ENCODE measurements at places on chromosomes 2 and 18.

GRCh38 chr2:237242091-237242536, 156.4 kb downstream of the COPS8 start:
- DNase-seq = no peak

- DNase-seq = no peak
Measured at GRCh38 chr18:60123031-60123430, 223.2 kb downstream of the PMAIP1 start.

GRCh38 chr2:86139981-86140380, 33.9 kb downstream of the PTCD3 start:
- DNase-seq = no peak

GRCh38 chr18:34647251-34647650, 62.8 kb upstream of the DTNA start:
- no peak for DNase-seq

- DNase-seq = no peak
Measured at GRCh38 chr2:44429034-44429433, 67.3 kb downstream of the CAMKMT start.

- no peak for DNase-seq
Measured at GRCh38 chr2:119469131-119469530, 37.5 kb downstream of the TMEM37 start.

GRCh38 chr2:154452906-154453493, 245.5 kb upstream of the KCNJ3 start:
- no peak for DNase-seq

DNA sequence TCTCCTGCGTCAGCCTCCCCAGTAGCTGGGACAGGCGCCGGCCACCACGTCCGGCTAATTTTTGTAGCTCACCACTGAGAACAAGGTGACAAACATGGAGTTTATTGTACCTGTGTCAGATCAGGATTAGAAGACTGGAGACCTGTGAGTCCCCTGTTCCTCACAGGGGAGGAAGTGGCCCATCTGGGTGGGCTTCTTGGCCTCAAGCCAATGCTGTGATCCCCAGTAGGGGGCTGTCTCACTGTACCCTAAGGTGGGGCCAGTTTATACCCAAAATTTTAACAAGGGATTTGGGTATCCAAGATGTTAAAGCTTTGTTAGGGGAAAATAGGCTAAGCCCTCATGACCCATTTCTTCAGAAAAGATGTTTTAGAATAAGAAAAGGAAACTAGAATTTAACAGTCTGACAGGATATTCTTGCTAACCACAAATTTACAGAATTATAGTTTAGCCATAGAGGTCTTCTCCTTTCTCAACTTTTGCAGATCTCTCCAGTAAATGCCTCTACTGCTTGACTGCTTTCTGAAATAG, 16.3 kb downstream of the PCBP1 start:
- DNase-seq = peak; percentile 31

DNA sequence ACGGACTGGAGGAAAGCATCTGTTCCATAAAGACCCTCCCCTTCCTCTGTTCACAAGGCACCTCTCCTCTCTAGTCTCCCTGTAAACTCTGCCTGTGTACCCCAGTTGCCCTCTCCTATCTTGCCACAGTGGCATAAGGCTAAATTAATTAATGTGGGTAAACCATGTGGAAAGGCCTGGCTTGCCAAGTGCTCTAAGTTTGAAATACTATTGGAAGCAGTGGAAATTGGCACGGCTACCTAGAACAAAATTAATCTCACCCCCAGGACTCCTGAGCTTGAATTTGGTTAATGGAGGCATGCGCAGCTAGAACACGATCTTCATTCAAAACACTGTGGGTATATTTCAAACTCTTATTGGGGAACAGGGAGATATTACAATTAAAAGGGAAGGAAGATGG, 19.2 kb upstream of the SLC14A2 start:
- no peak for DNase-seq

GRCh38 chr2:144683966-144684365, 164.0 kb upstream of the ZEB2 start:
- DNase-seq = no peak

GRCh38 chr2:165957030-165957675, 3.6 kb upstream of the TTC21B start:
- no peak for DNase-seq

DNA sequence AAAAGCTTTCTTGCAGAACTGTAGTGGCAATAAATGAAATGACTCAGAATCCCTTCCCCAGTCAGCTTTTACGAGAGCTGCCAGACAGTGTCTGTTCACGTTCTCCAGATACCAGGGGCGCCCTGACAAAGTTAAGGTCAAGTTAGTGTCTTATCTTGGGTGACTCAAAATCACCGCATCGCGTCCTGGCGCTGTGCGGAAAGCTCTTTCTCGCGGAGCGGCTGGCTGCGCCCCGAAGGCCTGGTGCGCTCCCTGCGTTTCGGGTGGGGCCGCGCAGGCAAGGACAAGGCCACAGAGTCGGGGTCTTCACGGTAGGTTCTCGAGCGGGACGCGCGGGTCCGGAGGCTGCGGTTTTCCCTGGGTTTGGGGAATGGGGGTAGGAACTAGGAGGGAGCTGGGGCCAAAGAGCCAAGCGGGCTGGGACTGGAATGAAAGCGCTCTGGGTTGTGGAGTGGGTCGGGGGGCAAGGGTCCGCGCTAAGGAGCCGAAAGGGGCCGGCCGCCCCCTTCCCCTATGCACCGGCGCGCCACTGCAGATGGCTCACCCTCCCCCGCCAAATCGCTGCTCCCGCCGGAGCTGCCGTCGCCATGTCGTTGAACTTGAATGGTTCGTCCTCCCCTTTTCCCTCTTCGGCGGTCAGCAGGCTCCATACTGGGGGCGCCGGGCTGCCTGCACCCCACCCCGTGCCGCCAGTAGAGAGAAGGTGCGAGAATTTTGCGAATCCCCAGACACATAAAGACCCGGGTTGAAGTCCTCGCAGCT, 2.6 kb upstream of the HOXD11 start:
- no peak for DNase-seq

DNA sequence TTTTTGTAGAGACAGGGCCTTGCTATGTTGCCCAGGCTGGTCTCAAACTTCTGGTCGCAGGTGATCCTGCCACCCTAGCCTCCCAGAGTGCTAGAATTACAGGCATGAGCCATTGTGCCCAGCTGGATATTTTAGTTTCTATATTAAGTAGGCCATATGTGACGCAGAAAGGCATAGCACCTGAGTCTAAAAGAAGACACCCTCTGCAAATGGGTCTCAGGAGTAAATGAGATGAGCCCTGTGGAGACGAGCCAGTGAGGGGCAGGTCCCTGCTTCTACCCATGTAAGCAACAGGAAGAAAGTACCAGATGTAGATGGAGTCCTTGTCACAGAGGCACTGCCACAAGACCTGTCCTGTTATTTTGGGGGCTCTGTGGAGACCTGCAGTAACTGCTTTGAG, 322.4 kb downstream of the PTPRM start:
- DNase-seq = no peak

Measured in effector memory CD8-positive, alpha-beta T cell (primary cell).